Omental fat pad (tissue), 4 donors: ENCODE measurements at places on chromosomes 4 and X. TPM values are rescaled to one million over a fixed set of nuclear protein-coding genes. Genes with fewer than 3 reads are reported as not detected.

DNA sequence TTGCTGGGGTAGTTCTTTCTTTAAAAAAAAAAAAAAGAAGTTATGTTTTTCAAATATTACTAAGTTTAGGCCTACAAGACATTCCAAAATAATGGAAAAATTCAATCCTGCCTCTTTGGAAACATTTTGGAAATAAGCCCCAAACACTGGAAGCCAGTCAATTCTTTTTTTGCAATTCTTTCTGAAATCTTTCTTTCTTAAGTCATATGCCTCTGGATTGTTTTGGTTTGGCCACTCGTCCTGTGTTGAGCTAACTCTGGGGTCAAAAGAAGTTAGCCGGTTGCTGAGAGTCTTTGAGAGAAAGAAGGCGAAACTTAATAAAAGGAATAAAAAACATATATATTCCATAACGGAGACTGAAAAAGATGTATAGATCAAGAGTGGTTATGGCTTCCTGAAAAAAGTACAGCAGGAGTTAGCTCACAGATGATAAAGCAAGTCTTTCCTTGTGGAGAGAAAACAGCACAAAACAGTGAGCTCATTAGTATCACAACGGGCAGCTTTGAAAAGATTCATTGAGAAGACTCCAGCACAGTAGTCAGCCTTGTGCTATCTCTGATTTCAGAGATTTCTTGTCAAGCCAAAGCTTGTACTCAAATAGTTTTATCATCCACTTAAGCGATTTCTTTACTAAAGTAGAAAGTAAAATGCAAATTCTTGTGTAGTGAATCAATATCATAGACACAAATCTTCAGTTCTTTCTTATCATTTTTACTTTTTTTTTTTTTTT, 64.8 kb downstream of the PLS3 start:
- no peak for DNase-seq

DNA sequence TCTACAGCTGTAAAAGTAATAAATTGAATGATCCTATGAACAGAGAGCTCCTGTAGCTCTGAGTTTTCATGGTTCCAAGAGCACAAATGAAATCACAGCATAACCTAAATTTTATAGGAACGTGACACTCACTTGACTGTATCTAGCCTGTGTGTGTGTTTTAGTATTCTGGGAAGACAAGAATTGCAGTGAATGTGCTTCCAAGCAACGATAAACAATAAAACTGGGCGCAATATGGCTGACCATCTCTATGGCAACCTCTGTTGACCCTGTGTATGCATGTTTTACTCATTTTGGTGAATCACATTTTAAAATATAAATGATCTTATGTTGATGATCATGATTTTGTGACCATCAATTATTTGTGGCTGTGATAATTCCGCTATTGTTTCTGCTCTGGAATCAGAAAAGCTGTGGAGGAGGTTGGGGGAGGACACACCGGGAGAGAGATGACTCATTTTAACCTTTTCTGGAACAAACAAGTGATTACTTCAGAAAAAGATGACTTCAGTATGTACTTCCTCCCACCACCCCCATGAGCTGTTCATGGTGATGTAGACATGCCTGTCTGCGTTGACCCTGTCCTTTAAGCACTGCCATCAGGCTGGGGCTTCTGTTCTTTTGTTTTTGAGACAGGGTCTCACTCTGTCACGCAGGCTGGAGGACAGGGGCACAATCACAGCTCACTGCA, 31.8 kb downstream of the USP11 start:
- no peak for DNase-seq

GRCh38 chrX:16394290-16394689, 227.0 kb downstream of the MAGEB17 start:
- DNase-seq, result no peak

DNA sequence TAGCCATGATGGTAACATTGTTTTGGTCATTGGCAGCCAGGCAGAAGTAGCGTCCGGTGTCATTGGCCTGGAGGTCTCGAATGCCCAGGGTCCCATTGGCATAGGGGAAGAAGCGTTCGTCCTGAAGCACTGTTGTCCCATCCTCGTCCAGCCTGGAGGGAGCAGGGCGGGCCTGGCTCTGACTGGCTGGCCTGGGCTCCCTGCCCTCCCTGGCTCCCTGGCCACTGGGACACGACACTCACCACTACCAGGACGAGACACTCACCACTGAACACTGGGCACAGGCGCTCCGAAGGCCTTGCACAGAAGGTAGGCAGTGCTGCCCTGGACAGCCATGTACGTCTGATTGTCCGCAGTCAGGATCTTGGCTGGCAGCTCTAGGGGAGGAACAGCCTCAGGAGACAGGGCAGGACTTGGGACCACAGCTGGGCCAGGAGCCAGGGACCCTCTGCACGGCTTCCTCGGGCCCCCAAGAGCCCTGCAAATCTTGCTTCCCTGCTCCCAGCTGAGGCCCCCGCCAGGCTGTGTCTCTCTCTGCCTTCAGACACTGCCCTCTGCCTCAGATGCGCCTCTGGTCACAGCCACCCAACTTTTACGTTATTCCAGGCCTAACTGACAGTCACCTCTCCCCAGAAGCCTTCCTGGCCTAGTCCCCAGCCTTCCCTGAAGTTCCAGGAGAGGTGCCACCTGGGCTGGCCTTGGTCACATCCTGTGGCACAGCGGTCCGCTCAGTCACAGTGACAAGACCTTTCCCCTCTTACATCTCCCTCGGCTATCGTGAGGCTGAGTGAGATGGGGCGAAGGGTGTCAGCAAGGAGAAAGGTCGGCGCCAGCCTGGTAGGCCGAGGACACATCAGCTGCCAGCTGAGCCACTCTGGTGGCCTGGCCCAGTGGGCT, 17.1 kb downstream of the L1CAM start:
- no peak for DNase-seq

- no peak for DNase-seq
Observed at GRCh38 chr4:27701606-27702005, 841.0 kb downstream of the STIM2 start.

DNA sequence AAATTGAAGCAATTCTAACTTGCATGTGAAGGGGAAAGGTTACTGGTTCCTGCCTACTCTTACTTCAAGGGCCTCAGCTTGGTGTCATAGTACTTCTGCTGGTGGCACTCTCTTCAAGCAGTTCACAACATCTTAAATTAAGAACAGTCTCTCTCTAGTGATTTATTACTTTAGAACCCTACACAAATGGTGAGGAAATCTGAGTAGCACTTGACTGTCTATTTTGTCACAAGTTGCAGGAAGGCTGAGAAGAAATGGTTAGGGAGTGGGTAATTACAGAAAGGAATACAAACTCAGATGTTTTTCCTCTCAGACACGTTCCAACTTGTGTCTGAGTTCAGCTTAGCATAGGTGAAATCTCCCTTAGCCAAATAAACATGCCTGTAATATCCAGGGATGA, 242.3 kb upstream of the GRIA3 start:
- DNase-seq, result no peak

Gene FGG
- total RNA-seq, result not detected

Gene ADH1C
- total RNA-seq, result 59.9 TPM

Gene FAM90A26
- total RNA-seq, result not detected

Gene DCHS2
- 1.2 TPM for total RNA-seq
